ENCODE measurements at places on chromosomes 5 and 9.

DNA sequence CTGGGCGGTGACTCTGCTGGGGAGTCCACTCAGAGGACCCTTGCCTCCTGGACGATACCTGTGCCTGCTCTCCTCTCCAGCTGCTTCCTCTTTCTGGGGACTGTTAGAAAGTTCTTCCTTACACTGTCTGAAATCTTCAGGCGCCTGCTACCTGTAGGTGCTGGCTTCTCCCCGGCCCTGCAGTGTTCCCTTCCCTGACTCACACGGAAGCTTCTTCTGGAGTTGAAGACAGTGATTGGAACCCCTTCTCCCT, 562 bp downstream of the GSN start:
- DNase-seq, result no peak

- no peak for DNase-seq
These were observed 94.4 kb downstream of the IZUMO3 start for GRCh38 chr9:24451346-24451745.

DNA sequence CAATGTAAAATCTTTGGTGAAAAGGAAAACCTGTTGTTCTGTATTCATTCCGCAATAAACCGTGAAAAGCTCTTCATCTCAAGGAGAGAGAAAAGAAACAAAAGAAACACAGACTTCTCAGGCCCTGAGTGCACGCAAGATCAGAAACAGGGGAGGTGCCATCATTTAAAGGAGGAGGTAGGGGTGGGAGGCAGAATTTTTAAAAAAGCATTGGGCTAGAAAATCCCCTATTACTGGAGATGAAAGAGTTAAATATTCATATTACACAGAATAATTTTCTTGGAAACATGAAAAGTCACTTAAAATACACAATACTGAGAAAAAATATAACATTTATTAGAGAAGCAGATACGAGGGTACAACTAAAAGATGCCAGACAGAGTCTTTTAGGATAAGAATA, 56.3 kb downstream of the USP20 start:
- DNase-seq, result no peak

GRCh38 chr5:91443023-91443422, 59.9 kb upstream of the ARRDC3 start:
- DNase-seq, result no peak

DNA sequence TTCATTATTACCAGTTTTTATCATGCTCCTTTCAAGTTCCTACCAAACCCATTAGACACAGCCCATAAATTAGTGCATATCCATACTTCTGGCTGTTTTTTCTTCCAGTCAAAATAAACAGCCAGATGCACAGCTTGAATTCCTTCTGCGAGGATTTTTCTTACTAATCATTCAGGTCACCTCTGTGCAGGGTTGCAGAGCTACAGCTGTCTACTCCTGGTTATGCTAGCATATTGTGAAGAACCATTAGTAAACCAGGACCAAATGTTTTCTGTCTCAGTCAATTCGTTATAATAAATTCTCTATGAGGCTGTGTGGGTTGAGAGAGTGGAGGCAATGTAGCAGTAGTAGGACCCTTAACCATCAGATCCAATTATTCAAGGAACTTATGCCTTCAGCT, 8.1 kb upstream of the MINAR2 start:
- no peak for DNase-seq

DNA sequence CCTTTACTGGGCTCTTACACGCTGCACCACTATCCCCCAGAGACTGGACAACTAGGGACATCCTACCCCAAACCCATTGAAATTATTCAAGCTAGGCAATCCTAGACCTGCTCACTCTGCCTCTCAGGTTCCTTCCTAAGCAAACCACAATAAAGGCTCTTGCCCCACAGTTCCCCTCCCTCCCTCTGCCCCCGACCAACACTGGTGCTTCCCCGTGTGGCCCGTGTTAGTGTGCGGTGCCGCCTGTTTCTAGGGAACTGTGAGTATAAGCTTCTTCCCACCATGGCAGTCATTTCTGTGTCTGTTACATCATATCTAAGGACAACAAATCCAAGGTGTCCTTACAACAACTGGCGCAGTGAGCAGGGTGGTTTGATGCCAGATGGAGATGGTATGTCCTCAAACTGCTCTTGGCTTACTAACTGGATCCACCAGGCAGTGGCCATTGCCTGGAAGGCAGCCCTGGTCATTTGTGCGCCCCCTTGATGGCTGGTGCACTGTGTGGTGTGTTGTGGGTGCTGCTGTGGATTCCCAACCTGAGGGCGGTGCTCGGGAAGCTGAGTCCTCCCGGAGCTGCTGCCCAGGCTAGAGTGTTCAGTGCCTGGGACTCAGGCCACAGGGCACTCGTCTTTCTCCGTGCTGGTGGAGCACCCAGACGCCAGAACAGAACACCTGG, 8.4 kb upstream of the MXD3 start:
- no peak for DNase-seq

DNA sequence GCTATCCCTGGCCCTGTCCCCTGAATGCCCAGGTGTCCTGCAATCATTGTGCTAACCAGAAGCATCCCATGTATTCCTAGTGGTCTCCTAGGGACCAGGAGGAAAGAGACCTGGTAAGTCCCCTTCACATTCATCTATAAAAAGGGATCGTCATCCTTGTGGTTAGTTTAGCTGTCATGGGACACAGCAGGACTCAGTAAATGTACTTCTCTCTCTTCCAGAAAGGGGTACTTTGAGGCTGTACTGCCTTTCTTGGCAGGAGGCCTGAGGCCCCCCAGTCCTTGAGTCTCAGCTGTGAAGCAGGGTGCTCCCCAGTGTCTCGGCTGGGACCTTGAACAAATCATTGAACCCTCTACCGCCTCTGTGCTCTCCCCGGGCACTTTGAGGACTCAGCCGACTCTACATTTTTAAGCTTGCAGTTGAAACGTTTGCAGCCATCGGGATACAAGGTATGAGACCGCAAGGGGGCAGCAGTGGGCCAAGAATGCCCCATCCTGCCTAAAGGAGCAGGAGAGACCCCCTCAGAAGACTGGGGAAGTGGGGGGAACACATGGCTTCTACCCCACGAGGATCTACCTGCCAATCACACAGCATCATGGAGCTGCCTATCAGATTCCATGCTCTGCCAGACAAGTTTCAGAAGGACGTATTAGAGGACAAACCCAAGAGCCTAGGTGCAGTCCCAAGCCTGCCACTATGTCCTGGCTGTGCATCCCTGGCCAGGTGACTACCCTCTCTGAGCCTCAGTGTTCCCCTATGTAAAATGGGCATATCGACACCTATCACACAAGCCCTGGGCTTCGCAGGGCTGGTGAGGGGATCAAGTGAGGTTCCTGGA, 2.4 kb upstream of the PHYKPL start:
- peak; percentile 88 for DNase-seq

GRCh38 chr9:127199001-127199791, 65.4 kb upstream of the GARNL3 start:
- peak; percentile 87 for DNase-seq

DNA sequence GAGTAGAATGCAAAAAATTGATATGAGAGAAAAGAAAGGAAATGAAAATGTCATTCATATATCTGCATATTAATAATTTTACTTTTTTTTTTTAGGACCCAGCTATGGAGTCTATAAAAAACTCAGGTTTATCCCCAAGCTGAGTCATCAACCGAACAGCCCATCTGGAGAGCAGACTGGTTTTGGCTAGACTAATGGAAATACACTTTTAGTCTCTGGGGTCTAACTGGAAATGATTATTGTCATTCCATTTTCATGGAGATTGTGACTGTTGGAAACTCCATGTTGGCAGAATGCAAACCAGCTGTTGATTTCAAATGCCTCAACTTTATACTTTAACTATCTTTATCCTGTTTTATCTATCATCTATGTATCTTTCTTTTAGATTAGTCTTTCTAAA, 28.7 kb downstream of the ANXA1 start:
- DNase-seq, result no peak

GRCh38 chr9:91948101-91948596, 1.9 kb downstream of the ROR2 start:
- DNase-seq, result no peak

- no peak for DNase-seq
These were observed 82.0 kb upstream of the HAPLN1 start for GRCh38 chr5:83802686-83803085.

DNA sequence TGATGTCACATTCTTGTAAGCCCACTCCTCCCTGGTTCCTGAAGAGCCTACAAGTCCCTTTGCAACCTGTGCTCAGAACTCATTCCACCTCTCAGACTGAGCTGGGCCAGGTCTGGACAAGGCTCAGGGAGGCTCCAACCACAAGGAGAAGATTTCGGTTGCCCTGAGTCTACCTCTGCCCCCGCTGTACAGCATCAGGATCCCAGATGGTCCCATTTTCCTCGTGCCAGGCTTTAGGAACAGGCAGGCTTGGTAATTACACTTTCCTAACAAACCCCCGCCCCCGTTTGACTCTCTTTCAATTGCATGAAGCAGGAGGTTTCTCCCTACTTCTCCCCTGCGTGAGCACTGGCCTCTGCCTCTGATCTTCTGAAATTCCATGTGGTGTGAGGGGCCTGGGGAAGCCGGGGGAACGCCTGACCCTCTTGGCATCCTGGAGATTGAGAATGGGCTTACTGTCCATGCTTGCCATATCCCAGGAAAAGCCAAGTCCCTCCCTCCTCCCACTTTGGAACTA, 86.9 kb upstream of the CTNNA1 start:
- DNase-seq, result no peak

- DNase-seq, result peak; percentile 46
These were observed 355.5 kb downstream of the TLR4 start for GRCh38 chr9:118059484-118060278.

DNA sequence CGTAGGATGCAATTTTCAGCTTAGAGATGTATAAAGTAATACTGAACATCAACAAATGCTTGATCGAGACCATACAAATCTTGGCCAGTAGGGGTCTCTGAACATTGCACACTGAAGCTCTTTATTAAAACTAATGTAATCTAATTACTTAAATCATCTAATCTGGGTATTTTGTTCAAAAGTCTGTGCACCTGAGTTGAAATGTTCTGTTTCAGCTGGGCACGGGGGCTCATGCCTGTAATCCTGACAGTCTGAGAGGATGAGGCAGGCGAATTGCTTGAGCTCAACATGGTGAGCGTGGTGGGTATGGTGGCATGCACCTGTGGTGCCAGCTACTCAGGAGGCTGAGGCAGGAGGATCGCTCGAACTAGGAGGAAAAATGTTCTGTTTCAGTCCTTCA, 41.0 kb downstream of the ESM1 start:
- DNase-seq, result peak; percentile 56

DNA sequence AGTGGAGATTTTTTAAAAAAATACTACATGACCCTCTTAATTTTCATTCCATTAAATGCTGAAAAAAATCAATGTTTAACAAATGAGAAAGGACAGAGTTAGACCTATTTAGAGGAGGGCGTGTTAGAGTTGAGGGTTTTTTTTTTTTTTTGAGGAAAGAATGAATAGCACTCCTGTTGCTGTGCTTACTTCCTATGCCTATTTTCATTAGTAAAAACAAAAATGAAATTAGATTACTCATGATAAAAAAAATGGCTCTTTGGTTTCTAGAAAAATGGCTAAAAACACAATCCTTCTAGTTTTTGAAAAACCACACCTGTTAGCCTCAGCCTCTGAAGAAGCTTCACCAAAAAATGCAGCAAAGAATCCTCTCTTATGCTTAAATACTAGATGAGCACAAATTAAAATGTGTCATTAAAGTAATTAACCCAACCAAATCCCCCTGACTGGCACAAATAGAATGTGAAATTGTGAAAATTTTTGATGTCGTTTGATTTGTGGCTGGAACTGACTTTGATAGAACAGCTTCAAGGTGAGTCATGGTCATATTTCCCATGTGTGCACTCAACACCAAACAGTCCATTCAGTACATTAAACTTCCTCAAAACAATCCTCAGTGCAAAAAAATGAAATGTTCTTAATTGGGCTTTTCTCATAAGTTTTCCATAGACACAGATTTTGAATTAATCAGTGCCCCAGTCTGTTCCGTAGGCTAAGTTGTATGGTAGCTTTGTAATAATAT, 98.0 kb downstream of the MACIR start:
- no peak for DNase-seq
